ENCODE measurements at places on chromosomes 1 and 21.

GRCh38 chr21:36297938-36298572 lies 21.9 kb upstream of the MORC3 start:
- DNase-seq = peak; percentile 57

DNA sequence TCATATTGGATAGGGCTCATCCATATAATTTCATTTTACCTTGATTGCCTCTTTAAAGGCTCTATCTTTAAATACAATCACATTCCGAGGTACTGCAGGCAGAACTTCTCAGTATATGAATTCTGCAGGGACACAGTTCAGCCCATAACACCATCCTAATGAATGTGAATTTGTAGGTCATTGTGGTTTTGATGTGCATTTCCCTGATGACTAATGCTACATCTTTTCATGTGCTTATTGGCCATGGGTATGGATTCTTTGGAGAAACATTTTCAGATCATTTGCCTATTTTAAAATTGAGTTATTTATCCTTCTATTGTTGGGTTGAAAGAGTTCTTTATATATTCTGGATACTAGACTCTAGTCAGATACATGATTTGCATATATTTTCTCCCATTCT lies 9.6 kb upstream of the RPS6KC1 start:
- DNase-seq = no peak

DNA sequence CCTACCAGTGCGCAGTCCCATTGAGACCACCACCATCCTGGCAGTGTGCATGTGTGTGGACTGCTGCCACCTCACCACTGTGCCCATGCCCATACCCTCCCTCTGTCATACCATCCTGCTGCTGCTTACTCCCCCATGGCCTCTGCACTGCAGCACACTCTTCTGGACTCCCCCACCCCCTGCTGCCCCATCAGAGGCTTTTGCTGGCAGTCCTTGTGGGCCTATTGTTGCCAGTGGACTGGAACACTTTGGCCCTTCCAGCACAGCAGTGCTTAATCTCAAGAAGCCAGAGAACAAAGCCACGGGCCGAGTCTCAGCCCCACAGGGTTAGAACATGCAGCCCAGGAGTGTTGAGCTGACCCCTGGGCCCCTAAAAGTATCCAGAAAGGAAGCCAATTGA lies 41.9 kb upstream of the IVNS1ABP start:
- no peak for DNase-seq

- no peak for DNase-seq
Observed at GRCh38 chr1:207286786-207287468, 34.6 kb upstream of the CD55 start.

DNA sequence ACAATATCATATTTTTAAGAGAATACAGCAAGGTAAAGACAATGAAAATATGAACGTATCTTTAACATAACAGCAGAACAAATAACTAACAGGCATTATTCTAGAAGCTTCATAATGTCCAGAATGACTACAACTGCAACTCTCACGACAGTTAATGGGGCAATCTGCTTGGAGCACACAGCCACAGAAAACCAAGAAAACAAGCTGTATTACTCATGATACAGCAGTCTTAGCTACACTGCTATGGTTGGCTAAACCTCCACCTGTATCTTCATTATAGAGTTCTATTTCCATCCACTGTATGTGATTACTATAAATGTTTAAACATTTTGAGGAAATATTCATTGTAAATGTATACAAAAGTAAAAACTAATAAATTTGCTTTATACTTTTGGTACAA lies 139.9 kb downstream of the DPYD start:
- DNase-seq = no peak

- DNase-seq = no peak
Observed at GRCh38 chr1:64315402-64315801, 112.0 kb downstream of the UBE2U start.

- no peak for DNase-seq
Observed at GRCh38 chr1:145858238-145858900, 512 bp downstream of the PIAS3 start.

GRCh38 chr1:186212568-186213224 lies 162.4 kb downstream of the TPR start:
- DNase-seq = no peak

DNA sequence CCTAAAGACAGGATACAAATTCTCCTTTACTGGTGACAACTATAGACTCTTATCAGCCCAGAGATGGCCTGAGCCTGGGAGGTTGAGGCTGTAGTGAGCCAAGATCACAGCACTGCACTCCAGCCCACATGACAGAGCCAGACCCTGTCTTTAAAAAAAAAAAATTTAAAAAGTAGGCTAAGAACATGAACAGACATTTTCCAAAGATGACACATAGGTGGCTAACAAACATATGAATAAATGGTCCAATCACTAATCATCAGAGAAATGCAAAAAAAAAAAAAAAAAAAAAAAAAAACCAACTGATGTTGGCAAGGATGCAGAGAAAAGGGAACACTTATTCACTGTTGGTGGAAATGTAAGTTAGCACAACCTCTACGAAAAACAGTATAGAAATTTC lies 65.0 kb downstream of the TOR3A start:
- DNase-seq = no peak

DNA sequence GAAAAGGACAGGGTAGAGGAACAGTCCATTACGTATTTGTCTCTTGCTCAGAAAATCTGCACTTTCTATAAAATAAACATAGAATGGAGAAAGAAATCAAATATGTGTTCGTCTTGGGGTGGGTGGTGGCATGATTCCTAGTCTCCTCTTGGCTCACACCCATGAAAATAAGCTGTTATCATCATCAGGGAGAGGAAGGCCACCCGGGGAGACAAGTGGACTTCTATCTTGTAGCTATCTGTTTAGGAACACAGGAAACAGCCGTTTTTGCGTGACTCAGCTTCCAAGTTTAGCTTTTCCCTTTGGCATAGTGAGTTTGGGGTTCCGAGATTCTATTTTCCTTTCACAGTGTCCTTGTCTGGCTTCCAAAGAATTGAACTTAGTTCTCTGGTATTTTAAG lies 622.3 kb downstream of the PTPRU start:
- DNase-seq = no peak

DNA sequence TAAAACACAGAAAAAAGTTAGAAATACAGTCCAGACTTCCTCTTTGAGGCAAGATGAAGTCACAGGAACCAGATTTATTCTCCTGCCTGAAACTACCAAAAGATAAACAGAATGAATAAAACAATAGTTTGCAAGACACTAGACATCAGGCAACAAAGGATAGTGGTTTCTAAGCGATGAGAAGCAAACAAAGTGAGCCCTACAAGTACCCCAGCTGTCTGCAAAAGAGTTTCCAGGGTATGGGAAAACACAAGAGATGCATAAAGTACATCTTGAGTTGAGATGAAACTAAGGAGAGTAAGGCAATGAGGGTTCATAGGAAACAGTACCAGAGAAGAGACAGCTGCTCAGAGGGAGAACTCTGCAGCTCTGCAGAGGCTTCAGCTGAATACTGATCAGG lies 83.3 kb upstream of the COL24A1 start:
- DNase-seq = no peak

DNA sequence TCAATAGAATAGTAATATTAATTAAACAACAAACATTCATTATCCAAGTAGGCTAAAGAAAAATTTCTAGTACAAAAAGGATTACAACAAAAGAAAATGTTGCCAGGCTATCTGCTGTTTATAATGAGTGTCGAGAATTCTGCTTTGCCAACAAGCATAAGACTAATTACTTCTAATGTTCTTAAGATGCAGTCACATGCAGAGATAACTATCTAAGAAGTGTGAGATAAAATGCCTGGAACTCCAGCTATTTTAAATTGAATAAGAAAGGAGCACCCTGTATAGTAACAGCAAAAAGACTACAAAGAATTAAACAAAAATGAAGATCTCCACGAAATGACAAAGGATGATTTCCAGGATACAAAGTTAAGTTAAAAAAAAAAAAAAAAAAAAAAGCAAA lies 59.9 kb downstream of the APP start:
- no peak for DNase-seq

GRCh38 chr1:30491831-30492230 lies 231.6 kb downstream of the MATN1 start:
- no peak for DNase-seq

DNA sequence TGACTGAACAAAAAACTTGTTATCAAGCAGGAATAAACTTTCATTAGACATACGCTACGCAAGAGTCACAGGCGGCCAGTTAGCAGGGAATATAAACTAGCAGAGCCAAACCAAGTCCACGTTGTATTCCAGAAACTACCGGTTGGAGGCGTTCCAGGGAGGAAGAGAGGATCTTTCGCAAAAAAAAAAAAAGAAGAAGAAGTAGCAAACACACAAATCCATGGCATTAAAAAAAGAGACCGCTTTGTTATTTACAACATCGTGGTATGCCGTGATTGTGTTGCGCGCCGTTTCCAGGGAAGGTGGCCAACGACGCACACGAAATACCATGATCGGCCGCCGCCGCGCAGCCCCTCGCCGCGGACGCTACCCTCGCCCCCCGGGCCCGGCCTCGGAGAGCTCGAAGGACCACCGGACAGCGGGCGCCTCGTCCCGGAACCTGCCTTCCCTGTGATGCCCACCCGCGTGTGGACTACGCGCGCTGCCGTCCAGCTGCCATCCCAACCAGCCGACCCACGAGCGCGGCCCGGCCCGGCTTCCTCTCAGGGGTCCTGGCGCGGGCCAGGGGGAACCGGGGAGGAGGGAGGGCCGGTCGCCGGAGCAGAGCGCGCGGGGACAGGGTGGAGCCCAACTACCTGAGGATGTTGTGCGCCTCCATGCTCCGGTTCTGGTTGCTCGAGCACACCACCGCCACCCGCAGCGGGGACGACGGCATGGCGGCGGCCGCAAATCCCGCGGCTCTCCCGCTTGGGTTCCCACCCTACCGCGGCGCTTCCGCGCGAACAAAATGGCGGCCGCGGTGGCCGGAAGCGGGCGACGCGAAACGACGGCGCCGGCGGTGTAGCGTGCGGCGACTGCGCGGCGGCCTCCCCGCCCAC lies 581 bp downstream of the SSU72 start:
- no peak for DNase-seq

GRCh38 chr1:244074559-244075171 lies 23.6 kb downstream of the ZBTB18 start:
- no peak for DNase-seq

- DNase-seq = no peak
Observed at GRCh38 chr1:3939242-3940080, 39.4 kb upstream of the C1orf174 start.

DNA sequence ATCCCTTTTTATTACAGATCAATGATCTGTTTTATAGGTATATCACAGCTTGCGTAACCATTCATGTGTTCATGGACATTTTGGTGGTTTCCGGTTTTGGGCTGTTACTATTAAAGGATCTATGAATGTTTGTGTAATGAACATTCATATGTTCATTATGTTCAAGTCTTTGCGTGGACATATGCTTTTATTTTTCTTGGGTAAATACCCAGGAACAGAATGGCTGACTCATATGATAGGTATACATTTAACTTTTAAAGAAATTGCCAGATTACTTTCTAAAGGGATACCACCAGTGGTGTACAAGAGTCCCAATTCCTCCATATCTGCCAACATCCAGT lies 73.7 kb downstream of the SPATA46 start:
- no peak for DNase-seq

DNA sequence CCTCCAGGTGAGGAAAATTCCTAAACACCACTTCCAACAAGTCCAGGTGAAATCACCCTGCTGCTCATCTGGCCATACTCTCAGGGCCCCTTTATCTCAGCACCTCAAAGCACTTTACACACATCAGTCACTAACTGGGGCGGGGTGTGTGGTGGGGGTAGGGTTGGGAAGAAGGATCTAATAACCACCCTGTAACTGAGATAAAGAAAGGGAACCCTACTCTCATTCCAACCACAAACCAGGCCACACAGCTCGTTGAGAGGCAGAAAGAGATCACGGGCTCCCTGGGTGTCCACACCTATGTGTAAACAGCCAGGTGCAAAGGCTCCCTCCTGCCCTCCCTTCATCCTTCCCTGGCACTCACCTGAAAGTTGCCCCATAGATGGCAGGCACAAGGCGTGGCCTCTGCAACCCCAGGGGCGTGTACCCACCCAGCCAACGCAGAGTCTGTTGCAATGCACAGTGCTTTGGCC lies 20.4 kb downstream of the GPR161 start:
- DNase-seq = no peak

- DNase-seq = no peak
Observed at GRCh38 chr1:92291372-92291999, 7.3 kb downstream of the GLMN start.

- DNase-seq = no peak
Observed at GRCh38 chr1:232425421-232425820, 204.5 kb downstream of the SIPA1L2 start.

GRCh38 chr21:16279731-16280581 lies 550.2 kb downstream of the USP25 start:
- DNase-seq = no peak

DNA sequence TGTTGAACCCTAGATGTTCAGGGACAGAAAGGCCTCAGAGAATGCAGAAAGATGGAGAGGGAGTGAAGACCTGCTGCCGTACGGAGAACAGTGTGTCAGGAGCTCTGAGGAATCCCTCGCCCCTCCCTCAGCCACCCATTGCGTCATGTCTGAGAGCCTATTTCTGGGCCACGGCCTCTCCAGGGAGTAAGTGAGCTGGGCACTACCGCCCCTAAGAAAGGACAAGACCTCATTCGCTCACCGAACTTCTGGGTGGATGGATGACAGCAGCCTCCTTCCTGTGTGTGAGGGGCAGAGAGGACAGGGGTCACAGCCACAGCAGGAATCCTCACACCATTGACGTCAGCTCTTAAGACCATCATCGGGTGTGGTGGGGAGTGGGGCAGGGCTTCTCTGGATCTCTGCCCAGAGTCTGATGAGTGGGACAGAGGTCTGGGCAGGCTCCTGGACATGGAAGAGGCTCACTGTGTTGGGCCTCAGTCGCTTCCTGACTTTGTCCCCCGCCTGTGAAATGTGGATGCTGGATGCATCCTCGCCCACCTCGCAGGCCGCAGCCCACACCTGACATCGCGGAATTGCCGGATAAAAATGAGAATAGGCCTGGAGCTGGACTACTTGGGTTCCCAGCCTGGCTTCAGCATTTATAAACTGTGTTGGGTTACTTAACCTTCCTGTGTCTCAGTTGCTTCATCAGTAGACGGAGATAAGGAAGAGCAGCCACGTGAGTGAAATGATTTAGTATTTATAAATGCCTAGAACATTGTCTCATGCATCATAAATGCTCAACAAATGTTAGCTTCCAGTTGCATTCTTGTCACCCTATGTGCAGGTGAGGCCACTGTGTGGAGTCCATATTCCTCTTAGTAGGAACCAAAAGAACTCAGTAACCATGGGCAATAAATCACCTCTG lies 238.6 kb downstream of the TRABD2B start:
- DNase-seq = peak; percentile 72

GRCh38 chr1:37782491-37782890 lies 11.2 kb upstream of the MANEAL start:
- no peak for DNase-seq
